ENCODE measurements at places on chromosomes 11 and 22. TPM values are rescaled to one million over a fixed set of nuclear protein-coding genes. Genes with fewer than 3 reads are reported as not detected.

Gene P2RY2
- 11.8 TPM for total RNA-seq

Gene PDE2A
- total RNA-seq: 2.1 TPM

Gene POU2AF3
- total RNA-seq: 1.4 TPM

Gene KRTAP5-8
- total RNA-seq: not detected

Gene APOBEC3C
- 26.9 TPM for total RNA-seq

Gene PTS
- total RNA-seq: 28.3 TPM

Gene OR2AG2
- 0.07 TPM for total RNA-seq

Gene CHRM4
- total RNA-seq: 0.55 TPM

Gene OR10G6
- not detected for total RNA-seq

Gene HIC2
- total RNA-seq: 2.6 TPM

Gene FIBP
- total RNA-seq: 85.6 TPM

Gene OR9G1
- total RNA-seq: not detected

Gene JHY
- total RNA-seq: 2.8 TPM

Gene TRIM51
- not detected for total RNA-seq

Gene CHST1
- total RNA-seq: 1.3 TPM

Gene SLC17A6
- total RNA-seq: not detected

Gene FAM180B
- total RNA-seq: not detected

Gene MYOD1
- total RNA-seq: 0.06 TPM

Gene BTG4
- total RNA-seq: 0.10 TPM

Gene CABP4
- total RNA-seq: not detected

Gene TBX10
- not detected for total RNA-seq

Gene SCGB1C1
- not detected for total RNA-seq

Gene HDHD5
- total RNA-seq: 44.7 TPM

Gene FGF3
- total RNA-seq: not detected

Gene TSSK2
- not detected for total RNA-seq

Gene ZNF215
- 0.97 TPM for total RNA-seq

Gene TRIM66
- total RNA-seq: 2.2 TPM

Gene HBE1
- total RNA-seq: 0.16 TPM

Gene CHEK1
- 29.6 TPM for total RNA-seq

All from A549 treated with Hydrocortisone at 1 μM for 4 hours (cell line).